ENCODE measurements at places on chromosomes 5 and 9.

DNA sequence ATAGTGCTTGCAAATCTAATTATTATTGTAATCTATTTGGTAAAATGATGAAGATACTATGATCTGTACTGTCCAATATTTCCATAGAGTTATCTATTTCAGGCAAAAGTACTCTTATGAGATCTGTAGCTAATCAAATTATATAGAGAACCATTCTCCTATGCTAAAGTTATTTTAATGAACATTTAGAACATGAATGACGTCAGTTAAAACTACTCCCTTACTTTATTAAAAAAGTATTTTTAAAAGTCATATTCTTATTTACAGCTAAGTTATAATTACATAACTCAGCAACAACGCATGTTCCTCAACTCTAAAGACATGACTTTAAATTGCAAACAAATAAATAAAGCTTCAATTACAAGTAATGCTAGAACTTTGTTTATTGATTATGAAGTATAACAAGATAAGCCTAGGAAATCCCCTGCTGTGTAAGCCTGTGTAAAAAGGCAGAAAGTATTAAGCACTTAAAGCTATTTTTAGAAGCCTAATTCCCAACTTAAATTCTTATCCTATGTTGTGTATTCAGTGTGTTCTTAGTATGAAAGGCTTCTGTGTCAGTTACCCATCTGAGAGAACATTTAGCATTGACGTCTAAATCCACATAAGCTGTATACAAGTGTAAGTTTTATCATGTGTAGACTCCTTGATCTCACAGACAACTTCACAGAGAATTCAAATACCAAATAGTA lies 285.7 kb downstream of the HCN1 start:
- DNase-seq, result no peak

- peak; percentile 98 for DNase-seq
Observed at GRCh38 chr9:6938447-6938846, 180.7 kb downstream of the KDM4C start.

GRCh38 chr9:16343249-16344237 lies 526.9 kb downstream of the BNC2 start:
- no peak for DNase-seq

- no peak for DNase-seq
Observed at GRCh38 chr9:132726576-132727130, 56.4 kb downstream of the GTF3C4 start.

DNA sequence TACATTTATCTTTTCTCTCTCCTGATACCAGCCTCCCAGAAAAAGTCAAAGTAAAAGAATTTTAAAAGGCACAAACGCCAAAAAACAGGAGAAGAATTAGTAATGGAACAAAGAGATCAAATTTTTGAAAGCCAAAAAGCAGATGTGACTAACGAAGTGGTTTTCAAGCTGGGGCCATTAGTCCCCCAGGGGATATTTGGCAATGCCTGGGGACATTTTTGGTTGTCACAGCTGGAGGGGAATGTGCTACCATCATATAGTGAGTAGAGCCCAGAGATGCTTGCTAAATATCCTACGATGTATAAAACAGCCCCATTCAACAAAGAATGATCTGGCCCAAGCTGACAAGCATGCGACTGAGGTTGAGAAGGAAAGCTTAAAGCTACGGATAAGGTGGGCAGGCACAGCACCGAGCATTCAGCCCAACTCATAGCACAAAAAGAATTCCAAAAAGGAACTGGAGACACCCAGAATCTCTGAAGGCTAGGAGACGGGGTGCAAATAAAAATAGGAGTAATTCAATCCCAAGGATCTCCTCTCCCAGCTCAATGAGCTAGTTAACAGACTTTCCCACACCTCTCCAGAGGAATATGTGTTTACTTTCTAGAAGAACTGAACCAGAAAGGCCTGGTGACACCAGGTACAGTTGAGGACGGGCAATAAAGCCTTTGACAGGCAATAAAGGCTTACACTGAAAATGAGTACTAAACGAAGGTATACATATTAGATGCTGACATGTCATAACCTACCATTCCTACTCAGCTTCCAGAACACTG lies 269.0 kb downstream of the DENND1A start:
- no peak for DNase-seq

GRCh38 chr9:1979741-1980367 lies 35.3 kb upstream of the SMARCA2 start:
- peak; percentile 88 for DNase-seq

DNA sequence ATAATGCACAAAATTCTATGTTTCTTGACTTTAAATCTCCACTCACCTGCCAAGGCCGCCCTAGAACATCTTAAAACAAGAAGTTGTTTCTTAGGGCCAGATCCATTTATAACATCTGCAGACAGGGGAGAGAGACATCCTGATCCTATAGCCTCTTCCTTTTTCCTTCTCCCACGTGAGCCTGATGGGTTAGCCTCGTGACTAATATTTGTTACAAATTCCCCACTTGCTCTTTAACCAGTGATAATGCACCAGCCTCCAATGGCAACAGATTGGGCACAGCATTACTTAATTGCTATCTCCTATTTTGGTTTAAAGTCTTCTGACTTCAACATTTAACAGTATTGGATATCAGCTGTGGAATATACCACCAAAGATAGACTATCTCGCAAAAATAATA lies 196.5 kb downstream of the GADD45G start:
- DNase-seq, result no peak

- DNase-seq, result no peak
Observed at GRCh38 chr5:43042176-43042625, 2.1 kb upstream of the ANXA2R start.

DNA sequence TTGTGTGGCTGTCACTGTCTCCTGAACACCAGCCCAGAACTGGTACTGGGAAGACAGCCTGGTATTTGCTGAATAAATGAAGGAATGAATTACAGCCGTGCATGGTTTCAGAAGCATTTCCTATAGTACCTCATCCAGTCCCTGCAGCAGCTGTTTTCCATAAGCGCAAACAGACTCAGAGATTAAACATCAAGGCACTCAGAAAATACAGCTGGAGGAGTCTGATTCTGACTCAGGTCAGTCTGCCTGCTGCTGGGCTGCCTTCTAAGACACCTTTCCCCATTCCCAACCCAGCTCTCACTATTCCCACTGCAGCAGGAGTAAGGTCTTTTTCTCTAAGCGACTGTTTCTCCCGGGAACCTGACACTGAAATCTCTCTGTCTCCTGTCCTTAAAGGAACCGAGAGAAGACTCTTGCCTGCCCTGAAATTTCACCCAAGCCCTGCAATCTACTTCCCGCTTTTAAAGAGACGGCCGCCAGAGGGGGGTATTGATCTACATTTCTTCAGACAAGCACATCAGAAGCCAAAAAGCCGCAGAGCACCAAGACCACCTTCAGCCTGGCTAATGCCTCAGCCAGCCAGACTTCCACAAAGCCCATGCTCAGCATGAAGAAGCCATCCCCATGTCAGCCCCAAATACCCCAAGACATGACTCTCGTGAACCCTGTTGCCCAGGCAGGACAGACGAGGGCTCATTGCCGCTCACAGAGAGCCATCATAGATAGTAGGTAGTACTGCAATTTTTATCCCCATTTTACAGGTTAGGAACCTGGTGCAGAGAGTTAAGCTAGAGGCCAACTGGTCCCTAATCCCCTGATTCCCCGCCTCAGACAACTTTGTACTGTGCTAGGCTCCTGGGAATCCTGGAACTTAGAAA lies 5.4 kb upstream of the FOXI1 start:
- peak; percentile 82 for DNase-seq

GRCh38 chr9:135769489-135770202 lies 67.7 kb downstream of the KCNT1 start:
- no peak for DNase-seq

- no peak for DNase-seq
Observed at GRCh38 chr5:1479066-1479465, 33.8 kb upstream of the SLC6A3 start.

- DNase-seq, result no peak
Observed at GRCh38 chr9:121009650-121010049, 40.4 kb downstream of the C5 start.

GRCh38 chr5:90345684-90346083 lies 63.9 kb downstream of the CETN3 start:
- DNase-seq, result no peak

DNA sequence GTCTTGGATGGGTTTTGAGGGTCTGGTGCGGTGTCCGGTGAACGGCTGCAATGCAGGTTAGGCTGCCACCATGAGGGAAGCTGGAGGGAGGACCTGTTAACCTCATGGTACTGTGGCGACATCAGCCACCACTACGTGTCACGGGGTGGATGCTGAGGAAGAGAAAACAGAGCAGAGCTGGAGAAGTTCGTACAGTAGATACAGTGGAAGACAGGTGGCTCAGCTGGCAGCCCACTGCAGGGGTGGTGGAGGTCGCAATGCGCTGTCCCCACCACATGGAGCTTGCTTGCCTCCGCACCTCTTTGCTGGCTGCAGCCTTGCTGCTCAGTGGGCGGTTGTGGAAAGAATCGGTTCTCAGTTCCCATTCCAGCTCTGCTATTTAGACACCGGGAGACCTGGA lies 2.8 kb downstream of the DCANP1 start:
- no peak for DNase-seq

DNA sequence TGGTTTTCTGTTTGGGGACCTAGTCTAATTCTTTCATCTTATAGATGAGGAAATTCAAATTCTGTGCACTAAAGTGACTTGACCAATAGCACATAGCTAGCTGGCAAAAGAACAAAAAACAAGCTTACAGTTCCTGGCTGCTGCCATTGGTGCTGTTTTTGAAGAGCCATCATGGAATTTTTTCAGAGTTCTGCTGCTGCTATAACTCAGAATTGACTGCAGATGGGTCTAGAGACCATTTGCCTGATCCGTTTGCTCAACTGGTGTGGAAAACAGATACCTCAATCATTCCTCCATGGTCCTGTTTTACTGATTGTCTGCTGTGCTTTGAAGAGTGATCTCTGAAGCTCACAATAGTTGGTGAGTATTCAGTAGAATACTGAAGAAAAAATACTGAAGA lies 15.2 kb downstream of the FBXL7 start:
- DNase-seq, result peak; percentile 32

DNA sequence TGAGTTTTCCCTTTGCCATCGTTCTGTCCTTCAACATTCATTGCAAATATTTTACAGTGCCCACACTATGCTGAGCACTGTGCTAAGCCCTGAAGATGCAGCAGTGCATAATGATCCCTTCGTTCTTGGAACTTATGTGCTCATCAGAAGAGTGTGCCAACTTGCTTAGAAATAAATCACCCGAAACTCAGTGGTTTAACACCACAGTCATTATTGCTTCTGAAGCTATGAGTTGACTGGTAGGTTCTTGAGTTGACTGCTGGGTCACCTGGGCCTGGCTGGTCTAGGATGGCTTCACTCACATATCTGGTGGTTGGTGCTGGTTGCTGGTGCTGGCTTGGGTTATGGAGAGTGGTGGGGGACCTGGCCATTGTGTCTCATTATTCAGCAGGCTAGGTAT lies 20.9 kb downstream of the PCSK5 start:
- DNase-seq, result no peak

DNA sequence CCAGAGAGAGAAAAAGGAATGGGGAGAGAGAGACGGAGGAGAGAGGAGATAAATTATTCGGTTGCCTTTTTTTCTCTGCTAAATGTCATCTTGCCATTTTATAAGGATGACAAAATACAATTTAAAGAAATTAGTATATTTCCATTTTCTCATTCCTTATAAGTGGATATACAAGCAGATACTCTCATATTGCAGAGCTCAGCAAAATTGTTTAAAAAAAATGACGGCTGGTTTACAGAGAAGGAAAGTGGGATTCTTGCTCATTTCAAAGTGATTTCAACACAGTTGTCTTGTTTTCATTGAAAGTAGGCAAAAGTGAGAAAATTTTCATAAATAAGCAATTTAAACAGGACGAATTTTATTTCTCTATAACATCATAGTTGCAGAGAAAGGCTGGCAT lies 641.9 kb upstream of the CDH6 start:
- no peak for DNase-seq

- DNase-seq, result peak; percentile 71
Observed at GRCh38 chr5:111830333-111830732, 73.3 kb upstream of the NREP start.

- peak; percentile 7 for DNase-seq
Observed at GRCh38 chr9:135077497-135078200, 9.8 kb upstream of the OLFM1 start.

DNA sequence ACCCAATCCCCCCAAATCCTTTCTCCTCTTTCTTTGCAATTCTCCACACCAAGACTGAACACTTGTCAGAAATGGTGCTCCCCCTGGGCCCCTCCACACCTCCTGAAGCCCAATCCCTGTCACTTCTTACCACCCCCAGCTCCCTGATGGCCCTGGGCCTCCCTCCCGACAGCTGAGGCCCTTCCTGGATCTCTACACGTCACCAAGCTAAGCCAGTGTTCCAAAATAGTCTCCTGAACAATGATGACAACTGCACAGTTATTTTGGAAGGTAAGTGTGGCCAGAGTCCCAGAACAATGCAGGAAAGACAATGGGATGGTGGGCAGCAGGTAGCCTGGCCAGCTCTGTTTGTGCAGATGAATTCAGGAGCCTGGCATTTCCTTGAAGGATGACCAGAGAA lies 63.7 kb upstream of the PRSS3 start:
- DNase-seq, result no peak

GRCh38 chr9:76916231-76916630 lies 10.3 kb upstream of the PRUNE2 start:
- no peak for DNase-seq

- peak; percentile 62 for DNase-seq
Observed at GRCh38 chr9:35673132-35674024, at the start of gene CA9. TSS of gene CA9 (plus strand) at chr9:35673928. CDS start at chr9:35673960, 32 bp downstream.

- DNase-seq, result peak; percentile 49
Observed at GRCh38 chr9:132235894-132236661, 74.2 kb downstream of the NTNG2 start.

GRCh38 chr9:36640771-36641381 lies 68.2 kb downstream of the MELK start:
- no peak for DNase-seq

DNA sequence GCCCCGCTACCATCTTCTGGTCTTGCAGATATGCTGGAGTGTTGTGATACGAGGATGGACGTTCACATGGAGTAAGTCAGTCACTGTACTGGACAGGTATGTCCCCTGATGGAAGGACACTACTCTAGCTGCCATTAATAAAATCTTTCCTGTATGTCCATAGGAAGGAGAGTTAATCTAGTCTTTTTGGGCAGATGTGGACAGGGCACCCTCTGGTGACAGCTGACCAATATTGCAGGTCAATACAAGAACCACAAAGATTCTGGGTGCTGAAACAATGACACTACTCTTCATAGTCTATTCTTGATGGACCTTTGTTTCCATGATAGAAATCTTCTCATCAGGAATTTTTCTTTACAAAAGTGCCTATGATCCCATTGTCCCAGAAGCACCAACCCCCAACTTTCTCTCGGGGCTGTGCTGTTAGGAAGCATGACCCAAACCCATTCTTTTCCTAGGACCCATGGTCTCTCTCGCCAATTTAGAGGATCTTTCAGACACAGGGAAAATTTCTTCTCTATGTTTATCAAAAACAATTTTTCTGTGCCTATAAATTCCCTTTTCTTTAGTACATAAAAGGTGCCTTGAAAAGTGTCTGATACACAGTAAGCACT lies 376.9 kb downstream of the DTWD2 start:
- DNase-seq, result peak; percentile 55

GRCh38 chr9:137255448-137256114 lies 454 bp downstream of the NELFB start:
- DNase-seq, result no peak
